Head of caudate nucleus (tissue), 42 donors: ENCODE measurements at places on chromosomes 16 and 17.

DNA sequence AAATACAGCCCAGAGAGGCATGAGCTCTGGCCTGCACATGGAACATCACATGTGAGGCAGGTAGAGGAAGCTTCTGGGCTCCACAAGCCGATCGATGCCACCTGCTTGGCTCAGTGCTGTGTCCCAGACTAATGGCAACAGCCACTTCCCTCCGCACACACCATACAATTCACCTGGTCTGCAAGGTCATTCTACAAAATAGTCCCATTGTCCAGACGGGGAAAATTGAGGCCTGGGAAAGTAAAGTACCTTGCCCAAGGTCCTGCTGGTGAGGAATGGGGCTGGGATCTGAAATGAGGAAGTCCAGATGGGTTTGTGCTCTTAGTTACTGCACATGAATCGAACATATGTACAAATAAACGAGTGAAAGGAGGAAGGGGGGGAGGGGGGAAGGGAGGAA lies 88.0 kb downstream of the LITAF start:
- no peak for DNase-seq

GRCh38 chr17:586920-587685 lies 127.5 kb downstream of the VPS53 start:
- DNase-seq: no peak

DNA sequence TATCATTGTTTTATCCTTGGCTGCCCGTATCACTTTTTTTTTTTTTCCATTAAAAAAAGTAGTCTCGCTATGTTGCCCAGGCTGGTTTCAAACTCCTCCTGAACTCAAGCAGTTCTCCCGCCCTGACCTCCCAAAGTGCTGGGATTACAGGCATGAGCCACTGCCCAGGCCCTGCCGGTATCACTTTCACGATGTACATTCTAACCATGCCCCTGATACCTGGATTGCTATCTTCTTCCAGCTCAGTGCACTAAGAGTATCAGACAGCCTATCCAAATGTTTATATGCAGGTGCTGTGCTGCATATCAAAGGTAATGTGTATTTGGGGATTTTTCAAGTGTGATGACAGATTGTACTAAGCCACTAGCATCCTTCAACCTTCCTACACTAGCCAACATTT lies 14.2 kb downstream of the MOSMO start:
- no peak for DNase-seq

DNA sequence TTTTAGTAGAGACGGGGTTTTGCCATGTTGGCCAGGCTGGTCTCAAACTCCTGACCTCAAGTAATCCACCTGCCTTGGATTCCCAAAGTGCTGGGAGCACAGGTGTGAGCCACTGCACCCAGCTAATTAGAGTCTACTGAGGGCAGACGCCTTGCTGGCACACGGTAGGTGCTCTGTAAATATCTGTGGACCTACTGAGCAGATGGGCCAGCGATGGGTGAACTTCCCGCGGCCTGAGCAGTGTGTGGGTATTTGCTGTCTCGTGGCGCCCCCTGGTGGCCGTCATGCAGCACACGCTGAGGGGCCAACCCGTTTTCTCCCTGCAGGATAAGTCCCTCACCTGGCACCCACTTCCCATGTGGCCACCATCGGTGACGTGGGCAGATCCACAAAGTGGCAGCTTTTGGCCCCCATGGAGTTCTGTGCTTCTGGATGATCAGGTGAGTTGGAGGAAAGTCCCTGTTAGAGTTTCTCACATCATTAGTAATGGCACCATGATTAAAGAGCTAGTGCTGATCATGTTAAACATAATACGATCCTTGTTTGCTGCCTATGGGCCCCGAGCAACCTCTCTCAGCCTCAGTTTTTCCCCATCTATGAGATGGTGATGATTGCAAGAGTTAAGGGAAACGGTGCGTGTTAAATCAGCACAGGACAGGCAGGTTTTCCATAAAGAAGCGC lies 40.7 kb downstream of the ZDHHC7 start:
- peak; percentile 82 for DNase-seq

DNA sequence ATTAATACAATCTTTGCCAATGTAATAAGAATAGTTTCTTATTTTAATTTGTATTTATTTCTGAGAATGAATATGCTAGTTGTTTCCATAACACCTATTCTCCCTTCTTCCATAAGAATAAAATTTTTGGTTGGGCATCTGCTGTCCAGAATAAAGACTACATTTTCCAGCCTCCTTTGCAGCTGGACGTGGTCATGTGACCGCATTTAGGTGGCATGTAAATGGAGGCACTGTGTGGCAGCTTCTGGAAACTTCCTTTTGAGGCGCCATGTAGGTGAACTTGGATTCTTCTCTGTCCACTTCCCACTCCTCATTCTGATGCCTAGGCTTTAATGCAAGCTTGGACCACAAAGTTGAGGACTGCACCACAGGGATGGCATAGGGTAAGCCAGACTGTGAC lies 215.4 kb upstream of the AXIN2 start:
- no peak for DNase-seq

DNA sequence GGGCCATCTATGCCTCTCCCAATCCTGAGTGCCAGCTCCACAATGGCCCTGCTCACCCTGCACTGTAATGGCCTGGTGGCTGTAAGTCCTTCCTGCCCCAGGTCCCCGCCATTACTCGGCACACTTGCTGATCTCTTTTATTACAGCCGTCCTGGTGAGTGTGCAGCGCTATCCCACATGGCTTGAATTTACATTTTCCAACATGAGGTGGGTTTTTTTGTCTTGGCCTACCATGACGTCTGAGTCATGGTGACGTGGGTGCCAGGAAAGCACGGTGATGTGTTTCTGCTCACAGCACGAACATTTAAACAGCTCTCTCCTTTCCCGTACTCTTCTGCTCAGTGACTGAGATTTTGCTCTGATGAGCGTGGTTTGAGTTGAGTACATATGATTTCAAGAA lies 55.2 kb upstream of the FOXF1 start:
- DNase-seq: no peak

- peak; percentile 11 for DNase-seq
Observed at GRCh38 chr17:28328325-28328724, 6.9 kb downstream of the IFT20 start.

GRCh38 chr16:23081675-23082119 lies 67.6 kb downstream of the USP31 start:
- DNase-seq: no peak

GRCh38 chr16:3948378-3948995 lies 68.0 kb upstream of the CREBBP start:
- DNase-seq: no peak

DNA sequence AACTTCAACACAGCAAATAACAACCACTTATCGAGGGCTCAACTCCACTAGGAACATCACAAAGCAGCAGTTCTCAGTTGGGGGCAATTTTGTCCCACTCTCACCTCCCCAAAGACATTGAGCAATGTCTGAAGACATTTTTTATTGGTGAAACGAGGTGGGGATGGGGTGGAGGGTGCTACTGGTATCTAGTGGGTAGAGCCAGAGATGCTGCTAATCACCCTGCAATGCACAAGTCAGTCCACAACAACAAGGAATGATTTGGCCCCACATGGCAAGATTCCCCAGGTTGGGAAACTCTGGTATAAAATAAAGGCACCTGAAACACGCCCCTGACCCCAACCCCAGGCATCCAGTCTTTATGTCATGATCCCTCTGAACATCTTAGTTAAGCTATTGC lies 33.3 kb downstream of the TLE7 start:
- DNase-seq: no peak

DNA sequence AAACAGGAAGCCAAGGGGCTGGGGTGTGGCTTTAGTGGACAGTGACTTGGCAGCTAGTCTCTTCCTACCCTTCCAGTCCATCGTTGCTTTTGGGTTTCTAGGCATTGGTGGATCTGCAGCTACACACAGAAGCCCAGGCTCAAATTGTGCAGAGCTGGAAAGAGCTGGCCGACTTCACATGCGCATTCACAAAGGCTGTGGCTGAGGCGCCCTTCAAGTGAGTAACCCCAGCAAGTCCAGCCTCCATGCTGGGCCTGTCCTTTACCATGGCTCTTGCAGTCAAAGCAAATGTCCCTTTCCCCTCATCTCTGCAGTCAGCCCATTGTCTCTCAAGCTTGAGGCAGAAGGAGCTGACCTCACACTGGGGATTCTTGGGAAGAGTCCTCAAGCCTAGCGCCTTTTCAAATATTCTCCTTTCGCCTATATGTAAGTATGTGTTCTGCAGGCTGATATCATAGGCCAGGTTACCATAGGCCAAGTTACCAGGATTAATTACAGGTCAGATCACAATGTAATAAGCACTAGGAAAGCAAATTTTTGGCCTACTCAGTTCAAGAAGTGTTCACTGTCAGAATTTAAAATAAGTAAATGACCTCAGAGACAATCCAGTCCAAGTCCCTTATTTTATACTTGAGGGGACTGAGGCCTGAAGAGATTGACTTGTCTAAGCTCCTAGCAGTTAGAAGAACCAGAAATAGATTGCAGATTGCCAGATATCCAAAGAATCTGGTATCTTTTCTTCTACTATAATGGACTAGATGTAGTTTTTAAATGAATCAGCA lies 6.5 kb downstream of the EME1 start:
- DNase-seq: no peak

GRCh38 chr16:52677501-52677900 lies 130.6 kb upstream of the TOX3 start:
- DNase-seq: no peak

DNA sequence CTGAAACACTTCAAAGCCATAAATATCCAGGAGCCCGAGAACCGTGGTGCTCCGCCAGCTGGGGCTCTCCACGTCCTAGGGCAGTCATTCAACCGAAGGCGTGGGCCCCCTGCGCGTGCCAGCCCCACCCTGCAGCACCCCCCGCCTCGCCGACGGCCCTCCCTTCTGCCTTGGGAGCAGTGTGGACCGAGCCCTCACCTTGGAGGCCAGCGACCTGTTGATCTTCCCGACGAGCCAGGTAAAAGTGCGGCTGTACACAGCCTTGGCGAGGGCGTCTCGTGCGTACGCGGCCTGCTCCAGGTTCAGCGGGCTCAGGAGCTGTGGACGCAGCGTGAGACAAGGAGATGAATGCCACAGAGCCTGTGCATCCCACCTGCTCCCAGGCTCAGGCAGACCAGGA lies 14.1 kb downstream of the MYO1C start:
- no peak for DNase-seq

DNA sequence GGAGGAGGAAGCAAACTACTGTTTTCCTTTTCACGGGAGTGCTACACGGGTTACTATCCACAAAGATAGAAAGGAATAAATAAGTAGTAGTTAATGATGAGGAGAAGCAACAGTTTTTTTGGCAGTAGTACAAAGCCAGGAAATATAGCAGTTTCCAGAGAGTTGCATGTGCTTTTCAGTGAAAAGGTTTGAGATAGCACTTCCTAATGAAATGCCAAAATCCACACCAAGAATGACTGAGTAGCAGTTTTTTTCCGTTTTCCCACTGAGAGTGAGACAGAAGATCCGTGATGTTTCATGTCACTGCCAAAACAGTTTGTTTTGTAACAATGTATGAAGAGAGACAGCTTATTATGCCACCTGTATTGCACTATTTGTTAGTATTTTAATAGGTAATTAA lies 129.1 kb downstream of the STX8 start:
- no peak for DNase-seq

DNA sequence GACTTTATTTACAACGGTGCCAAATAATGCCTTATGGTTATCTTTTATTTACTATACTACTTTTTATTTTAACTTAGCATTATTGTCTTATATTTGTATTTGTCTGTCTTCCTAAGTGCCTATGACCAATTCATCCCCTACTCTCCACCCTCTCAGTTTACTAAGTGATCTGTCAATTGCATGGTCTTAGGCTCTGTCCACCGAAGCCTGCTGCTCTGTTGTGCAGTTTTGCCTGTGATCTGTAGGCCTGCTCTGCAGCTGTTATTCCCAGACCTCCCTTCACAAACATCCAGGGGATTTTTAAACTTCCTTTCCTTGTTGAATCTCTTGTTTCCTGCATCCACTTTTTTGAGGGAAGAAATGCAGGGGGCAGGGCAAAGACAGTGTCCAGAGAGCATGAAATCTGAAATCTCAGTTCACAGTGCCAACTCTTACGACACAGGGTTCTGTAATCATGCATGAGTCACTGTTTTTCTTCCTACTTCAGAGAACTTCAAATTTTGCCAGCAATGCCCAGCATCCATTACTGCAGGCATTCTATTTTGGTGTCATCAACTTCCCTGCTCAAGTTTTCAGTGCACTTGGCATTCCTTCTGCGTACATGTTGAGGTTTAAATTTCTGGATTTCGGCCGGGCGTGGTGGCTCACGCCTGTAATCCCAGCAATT lies 11.4 kb downstream of the SLFN5 start:
- no peak for DNase-seq

GRCh38 chr17:62189377-62189776 lies 124.3 kb upstream of the MED13 start:
- DNase-seq: no peak

GRCh38 chr17:72426948-72427760 lies 306.3 kb downstream of the SOX9 start:
- no peak for DNase-seq

GRCh38 chr17:74164446-74165045 lies 38.9 kb upstream of the RPL38 start:
- no peak for DNase-seq

DNA sequence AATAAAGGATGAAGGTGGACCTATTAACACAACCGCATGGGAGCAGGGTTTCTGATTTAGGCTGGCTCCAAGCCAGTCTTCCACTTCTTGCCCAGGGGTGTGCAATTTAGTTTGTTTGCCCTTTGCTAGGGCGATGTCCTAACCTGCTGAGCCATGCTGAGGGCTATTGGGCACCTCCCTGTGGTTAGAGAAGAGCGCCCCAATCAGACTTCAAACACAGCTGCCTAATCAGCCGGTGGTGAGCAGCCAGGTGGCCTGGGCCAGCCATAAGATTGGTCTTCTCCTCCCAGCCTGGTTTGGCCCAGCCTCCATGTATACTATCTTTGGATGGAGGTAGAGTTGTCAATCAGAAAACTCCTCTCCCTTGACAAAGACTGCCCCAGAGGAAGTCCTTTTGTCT lies 15.7 kb downstream of the TMEM94 start:
- no peak for DNase-seq

- peak; percentile 73 for DNase-seq
Observed at GRCh38 chr16:2482708-2483534, 8.0 kb downstream of the TBC1D24 start.

DNA sequence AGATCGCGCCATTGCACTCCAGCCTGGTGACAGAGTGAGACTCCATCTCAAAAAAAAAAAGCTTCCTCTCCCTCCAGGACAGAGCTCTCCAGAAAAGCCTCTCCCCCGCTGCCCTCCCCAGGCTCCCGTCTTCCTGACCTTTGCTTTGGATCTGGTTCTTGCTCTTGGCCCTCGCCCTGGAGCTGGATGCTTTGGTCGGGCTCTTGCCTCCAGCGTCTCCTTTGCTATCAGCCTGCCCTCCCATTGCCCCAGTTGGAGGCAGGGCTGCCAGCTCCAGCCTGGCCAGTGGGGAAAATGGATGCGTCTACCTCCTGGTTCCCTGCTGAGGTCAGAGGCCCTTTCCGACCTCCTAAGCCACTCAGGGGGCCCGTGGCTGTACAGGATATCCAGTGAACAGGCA lies 35.9 kb downstream of the TRARG1 start:
- no peak for DNase-seq

DNA sequence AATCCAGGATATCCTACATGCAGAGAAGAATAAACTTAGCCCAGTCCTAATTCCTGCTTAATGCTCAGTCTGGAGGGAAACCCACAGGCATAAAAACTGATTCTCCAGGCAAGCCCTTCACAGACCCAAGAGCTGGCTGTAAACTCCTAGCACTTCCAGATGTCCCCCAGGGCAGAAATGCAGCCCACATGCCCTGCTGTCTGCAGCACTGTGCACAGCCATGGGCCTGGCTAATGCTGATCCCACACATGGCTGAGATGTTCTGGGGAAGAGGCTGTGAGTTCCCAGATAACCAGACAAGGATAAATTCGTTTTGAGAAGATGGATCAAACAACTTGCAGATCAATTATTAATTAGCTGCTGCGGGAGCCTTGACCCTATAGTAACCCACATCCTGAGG lies 148.4 kb downstream of the AATF start:
- DNase-seq: no peak

GRCh38 chr17:73386561-73386960 lies 74.8 kb upstream of the CDC42EP4 start:
- DNase-seq: no peak
